ENCODE measurements at places on chromosomes 3 and 15.

GRCh38 chr3:64349551-64349950, 124.3 kb upstream of the PRICKLE2 start:
- DNase-seq = no peak

- DNase-seq = no peak
Observed at GRCh38 chr3:156516284-156516683, 38.6 kb downstream of the SSR3 start.

GRCh38 chr15:60591496-60592370, 112.8 kb upstream of the ICE2 start:
- no peak for DNase-seq

- no peak for DNase-seq
Observed at GRCh38 chr15:98777426-98777825, 129.1 kb downstream of the IGF1R start.

DNA sequence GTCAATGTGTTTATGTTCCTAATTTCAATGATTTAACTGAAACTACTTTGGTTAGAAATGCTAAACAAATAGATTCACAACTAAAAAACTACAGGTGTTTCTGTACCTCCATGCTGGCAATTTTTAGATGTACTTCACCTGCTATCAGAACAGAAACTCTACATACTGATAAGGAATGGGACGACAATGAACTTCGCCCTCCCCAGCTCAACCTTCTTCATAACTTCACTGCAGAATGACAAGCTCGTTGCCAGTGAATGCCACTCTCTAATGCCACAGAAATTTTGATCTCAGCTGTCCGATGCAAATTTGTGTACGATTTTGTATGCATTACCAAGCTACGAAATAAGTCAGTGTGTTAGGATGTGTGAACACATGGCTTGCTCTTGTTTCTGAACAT, 133.4 kb downstream of the FOXP1 start:
- peak; percentile 54 for DNase-seq

DNA sequence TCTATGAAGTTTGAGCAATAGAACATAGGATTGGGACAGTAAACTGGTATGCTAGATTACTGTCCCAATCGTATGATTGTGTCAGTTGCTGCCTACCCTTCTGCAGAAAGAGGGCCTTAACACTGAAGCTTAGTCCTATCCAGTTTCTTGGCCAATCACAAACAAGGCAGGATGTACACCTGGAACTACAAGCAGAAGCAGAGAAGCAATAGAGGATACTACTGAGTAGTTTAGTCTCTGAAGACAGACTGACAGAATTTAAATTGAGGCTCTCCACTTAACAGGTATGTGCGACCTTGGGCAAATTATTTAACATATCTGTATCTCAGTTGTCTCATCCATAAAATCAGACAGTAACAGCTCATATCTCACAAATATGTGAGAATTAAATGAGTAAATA, 85.0 kb downstream of the ZNF280D start:
- DNase-seq = no peak

GRCh38 chr3:71887256-71887655, 102.3 kb upstream of the PROK2 start:
- DNase-seq = no peak

- no peak for DNase-seq
Observed at GRCh38 chr3:151096716-151097115, 11.3 kb downstream of the MED12L start.

DNA sequence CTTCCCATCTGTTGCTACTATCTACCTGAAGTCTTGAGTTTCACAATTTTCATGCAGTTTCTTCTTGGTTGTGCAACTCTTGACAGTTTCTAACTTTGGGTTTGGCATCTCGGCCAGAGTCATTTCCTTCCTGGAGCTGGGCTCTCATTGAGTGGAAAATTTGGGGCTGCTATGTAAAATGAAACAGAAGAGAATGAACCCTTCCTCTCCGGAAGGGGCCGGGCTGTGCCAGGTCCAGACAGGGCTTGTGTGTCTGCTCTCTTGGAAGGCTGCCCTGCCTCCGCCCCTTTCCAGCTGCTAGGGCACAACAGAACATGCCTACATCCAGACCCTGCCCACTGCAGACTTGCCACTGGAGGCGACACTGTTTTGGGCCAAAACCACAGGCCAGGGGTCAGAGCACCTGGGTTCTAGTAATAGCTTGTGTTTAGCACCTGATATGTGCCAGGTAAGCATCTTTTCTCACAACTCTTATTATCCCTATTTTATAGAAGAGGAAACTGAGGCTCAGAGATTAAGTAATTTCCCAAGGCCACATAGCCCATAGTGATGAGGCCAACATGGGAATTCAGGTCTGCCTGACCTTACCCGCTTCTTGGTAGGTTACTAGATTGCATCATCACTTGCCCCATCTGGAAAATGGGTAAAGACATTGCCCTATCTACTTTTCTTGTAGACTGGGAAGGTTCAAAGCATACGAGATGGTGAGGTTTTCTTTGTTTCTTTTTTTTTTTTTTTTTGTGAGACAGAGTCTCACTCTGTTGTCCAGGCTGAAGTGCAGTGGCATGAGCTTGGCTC, 25.0 kb downstream of the IRAK2 start:
- DNase-seq = no peak

GRCh38 chr15:33490703-33491102, 179.9 kb downstream of the RYR3 start:
- DNase-seq = no peak

GRCh38 chr3:172040981-172041963, 1.9 kb downstream of the FNDC3B start:
- no peak for DNase-seq

All from Karpas-422 (cell line).